ENCODE measurements at places on chromosomes 3 and 15. TPM values are rescaled to one million over a fixed set of nuclear protein-coding genes. Genes with fewer than 3 reads are reported as not detected.

The DHFR2 gene
- total RNA-seq, result 6.7 TPM

The CASR gene
- total RNA-seq, result not detected

DNA sequence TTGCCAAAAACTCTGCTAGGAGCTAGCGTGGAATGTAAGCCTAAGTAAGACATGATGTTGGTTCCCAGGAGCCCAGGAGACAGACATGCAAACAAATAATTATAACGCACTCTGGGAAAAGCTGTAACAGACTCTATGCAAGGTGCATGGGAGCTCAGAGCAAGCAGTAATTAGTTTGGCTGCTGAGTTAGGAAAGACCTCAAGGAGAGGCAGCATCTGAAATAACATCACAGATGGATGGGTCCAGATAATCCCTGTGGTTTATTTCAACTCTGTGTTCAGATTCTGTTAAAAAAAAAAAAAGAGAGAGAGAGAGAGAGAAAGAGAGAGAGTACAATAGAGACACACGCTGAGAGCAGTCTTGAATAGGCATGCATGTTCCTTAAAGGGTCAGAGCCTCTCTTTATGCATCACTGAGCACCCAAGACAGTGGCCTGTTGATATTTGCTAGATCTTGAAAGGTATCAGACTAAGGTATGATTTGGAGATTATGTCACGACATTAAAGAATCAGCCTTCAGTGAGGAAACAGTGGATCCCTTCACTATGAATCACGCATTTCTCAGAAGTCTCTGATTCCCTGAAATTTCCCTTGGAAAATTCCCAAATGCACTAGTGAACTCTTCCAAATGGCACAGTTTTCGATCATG, 124.4 kb upstream of the LIPC start:
- DNase-seq, result no peak

GRCh38 chr3:123971406-123971805, 10.4 kb upstream of the CCDC14 start:
- no peak for DNase-seq

The TMCO5A gene
- not detected for total RNA-seq

GRCh38 chr15:46059921-46060594, 425.2 kb downstream of the SQOR start:
- DNase-seq, result no peak

The C15orf62 gene
- total RNA-seq, result 0.52 TPM

GRCh38 chr3:138544546-138544945, 49.5 kb downstream of the CEP70 start:
- no peak for DNase-seq

GRCh38 chr3:99637368-99638111, 854 bp upstream of the COL8A1 start:
- DNase-seq, result peak; percentile 5

DNA sequence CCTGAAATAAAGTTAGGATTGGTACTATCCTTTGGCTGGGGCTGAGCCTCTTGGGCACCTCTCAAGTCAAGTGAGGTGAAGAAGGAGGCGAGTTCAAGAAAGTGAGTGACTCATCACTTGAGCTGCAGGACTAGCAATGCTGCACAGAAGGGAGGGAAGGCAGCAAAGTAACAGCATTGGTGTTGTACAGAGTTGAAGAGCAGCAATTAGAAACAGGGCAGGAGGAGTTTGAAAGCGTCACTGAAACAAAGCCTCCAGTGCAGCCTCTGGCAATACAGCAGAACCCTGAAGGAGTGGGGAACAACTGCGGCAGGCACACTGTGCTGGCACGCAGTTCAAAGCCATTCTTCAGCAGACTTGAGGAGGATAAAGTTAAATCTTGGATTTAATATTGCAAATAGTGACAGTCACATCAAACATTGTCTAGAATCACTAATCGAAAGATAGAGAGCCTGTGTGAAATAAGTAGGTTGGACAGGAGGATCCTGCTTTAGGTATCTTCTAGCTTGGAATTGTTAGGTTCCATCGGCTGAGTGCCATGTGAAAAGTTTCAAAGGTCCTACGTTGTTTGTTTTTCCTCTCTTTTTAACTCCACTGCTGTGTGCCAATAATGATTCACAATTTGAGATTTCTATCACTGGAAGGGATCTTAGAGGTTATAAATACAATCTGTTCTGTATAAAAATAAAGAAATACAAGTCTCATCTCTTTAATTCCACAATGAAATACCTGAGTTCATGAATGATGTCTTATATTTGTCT, 479.8 kb downstream of the NAALADL2 start:
- DNase-seq, result no peak

All from activated naive CD4-positive, alpha-beta T cell treated with anti-CD3 and anti-CD28 coated beads, Interleukin-2, amount 50 U/mL, for 72 hours (primary cell).